ENCODE measurements at places on chromosomes 6 and 20.

DNA sequence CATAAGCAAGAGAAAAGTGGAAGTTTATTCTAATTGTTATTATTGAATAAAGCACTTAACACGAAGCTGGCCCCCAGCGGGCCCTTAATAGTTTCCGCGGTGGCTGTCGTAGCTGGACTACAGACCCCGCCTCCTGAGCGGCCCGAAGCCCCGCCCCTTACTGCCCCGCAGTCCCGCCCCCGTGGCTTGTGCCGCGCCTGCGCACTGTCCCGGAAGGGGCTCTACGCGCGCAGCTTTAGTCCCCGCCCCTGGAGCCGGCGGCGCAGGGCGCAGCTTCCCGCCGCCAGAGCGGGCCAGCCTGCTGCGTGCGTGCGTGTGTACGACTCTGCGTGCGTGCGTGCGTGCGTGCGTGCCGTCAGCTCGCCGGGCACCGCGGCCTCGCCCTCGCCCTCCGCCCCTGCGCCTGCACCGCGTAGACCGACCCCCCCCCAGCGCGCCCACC, at the start of gene VAPB:
Gene VAPB (plus strand): TSS at position 348 of the 442 bp plus-strand sequence. CDS start 231 bp downstream, outside the sequence.
- DNase-seq = peak; percentile 91

DNA sequence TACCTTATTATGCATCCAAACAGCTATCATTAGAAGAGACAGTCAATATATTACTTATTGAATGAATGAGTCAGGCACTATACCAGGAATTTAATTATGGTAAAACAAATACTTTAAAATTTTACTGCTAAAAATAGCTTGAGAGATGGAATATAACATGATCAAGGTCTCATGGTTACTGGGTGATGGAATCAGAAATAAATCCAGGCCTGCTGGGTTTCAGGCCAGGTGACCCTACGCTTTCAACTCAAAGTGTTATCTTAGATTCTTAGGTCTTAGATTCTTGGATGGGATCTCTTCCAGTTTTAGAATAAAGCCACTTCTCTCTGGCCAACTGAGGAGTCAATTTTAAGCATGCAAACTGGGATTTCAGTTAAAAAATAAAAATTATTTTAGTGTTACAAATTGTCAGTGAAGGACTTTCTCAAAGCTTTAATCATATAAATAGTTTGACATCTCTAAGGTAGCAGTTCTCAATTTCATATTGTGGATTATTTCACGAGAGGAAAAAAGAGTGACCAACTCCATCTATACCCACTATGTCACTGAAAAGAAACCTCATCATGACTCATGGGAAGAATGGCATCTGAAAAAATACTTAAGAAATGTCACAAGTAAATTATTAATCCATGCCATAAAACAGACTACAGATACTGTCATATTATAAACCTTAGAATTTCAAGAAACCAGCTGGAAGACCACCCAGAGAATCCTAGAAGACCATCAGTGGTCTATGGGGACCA, 283.4 kb upstream of the RUNX2 start:
- no peak for DNase-seq

- no peak for DNase-seq
Measured at GRCh38 chr6:102986086-102986485, 1592.6 kb downstream of the GRIK2 start.

DNA sequence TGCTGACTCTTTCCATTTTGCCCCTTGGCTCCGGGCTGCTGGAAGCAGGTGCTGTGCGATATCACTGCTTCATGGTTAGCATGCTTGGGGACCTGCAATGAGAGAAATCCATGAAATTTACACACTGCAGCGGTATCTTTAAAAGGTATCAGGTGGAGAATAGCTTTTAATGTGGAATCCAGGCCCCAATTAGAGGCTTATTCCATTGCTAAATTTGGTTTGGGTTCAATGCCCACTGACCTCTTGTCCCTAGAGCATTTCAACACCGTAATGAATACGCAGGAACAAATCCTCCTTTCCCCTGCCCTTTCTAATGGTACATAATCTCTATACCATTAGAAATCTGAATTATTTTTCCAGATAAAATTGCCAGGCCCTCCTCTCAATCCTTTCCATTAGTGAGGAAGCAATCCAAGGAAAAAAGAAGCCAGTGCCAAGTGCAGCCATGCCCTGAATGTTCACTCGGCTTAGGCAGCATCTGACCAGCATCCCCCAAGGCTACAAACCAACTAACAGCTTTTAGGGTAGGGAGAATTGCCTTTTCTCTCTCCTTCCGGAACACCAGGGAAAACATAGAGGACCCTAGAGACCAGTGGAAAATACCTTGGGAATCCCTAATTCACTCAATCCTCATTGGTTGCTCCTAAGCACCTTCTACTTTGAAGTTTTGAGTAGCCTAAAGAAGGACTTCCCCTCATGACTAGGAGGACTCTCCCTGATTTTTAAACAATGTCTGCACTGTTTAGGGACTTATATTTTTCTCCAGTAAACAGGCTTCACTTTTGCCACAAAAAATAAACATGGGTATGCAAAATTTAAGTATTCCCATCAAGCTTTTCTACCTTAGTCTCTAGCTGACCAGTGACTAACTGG, 143.1 kb downstream of the QRSL1 start:
- DNase-seq = no peak

DNA sequence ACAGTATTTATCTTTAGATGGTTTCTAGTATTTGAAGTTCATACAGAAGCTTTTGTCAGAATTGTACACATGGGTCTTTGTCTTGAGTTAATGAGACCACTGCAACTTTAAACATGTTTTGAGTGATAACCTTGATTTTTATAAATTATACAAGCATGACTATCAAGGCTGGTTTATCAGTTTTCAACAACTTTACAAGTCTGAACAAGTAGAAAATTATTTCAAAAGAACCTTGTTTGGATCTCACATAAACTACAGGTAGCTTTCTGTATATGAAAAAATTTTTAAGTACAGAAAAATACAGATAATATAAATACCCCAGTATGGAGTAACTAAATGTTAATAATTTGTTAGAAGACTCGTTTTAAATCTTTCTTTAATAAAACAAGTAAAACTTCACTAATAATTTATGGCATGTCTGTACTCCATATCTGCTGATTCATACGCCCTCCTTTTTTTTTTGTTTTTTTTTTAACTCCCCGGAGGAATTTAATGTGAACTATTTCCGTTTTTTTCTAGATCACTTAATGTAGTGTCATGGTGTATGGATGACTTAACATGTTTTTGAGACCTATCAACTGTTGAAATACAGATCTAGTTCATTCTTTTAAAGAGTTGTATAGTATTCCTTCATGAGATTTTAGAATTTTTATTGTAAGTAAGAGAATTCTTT, 18.3 kb downstream of the VAPB start:
- no peak for DNase-seq

DNA sequence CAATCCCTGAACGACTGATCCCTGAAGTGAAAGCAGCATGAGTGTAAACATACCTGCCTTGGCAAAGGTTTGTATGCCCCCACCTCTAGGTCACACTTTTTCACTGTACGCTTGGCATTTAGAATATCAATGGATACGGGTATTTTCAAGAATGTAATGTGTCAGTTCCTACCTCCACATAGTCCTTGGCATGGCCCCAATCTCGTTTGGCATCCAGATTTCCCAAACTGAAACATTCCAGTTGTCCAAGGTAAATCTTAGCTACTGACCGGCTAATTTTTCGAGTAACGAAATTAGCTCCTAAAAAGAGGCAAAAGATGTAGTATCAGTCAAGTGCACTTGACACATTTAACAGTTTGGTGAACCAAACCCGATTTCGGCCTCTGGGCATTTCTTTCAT, 315.5 kb downstream of the GMDS start:
- DNase-seq = no peak

DNA sequence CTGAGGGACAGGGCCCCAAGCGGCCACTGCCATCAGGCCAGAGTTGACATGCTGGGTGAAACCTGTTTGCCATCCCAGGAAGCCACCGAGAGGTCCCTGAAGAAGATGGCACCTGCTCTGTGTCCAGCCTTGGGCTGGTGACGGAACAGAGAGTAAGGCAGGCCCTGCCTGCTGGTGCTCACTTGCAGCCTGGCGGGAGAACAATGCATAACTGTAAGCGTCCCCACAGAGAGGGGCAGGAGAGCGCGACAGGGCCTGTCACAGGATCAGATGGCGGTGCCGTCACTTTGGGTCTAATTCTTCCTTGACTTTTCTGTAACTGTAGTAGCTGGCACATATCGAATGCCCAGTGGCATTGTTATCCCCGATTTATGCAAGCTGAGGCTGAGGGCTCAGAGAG, 29.0 kb upstream of the VSTM2L start:
- DNase-seq = no peak

DNA sequence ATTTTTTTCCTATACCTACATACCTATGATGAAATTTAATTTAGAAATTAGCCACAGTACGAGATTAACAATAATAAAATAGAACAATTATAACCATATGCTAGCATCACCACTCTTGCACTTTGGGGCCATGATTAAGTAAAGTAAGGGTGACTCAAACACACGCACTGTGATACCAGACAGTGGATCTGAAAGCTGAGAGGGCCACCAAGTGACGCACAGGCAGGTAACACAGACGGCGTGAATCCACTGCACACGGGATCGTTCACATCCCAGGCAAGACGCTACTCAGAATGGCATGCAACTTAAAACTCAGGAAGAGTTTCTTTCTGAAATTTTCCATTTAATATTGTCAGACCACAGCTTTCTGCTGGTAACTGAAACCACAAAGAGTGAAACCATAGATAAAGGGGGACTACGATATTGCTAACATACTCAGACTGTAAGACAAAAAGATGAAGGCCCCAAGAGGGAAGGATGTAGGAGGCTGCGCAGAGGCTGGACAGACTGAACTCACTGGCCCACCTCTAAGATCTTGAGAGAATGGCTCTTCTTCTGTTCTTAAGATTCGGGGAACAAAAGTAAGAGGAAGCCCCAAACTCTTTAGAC, 17.9 kb downstream of the RRBP1 start:
- no peak for DNase-seq

- DNase-seq = peak; percentile 74
Measured at GRCh38 chr6:53615633-53616449, 49.7 kb downstream of the KLHL31 start.

GRCh38 chr6:104969785-104970581, 13.1 kb downstream of the LIN28B start:
- no peak for DNase-seq

DNA sequence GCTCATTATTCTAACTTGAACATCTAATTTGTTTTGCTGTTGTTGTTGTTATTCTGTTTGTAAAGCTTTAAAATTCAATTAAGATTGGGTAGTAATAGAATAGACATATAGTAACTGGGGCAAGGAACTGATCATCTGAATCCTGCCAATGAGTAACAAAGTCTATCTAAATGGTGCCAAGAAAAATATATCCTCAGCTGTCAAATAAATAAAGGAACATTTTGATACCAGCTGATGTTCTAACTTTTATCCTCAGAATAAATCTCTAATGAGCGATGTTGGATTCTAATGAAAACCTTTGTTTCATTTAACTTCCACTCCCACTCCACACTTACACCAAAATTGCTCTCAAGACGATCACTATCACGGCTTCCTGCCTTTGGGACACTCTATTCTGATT, 210.9 kb downstream of the TINAG start:
- no peak for DNase-seq

GRCh38 chr6:10391799-10392198, 23.1 kb downstream of the TFAP2A start:
- DNase-seq = no peak

GRCh38 chr6:169589293-169589692, 112.5 kb downstream of the WDR27 start:
- peak; percentile 23 for DNase-seq

Measured in ACHN (cell line).